ENCODE measurements at places on chromosomes 6 and 20.

DNA sequence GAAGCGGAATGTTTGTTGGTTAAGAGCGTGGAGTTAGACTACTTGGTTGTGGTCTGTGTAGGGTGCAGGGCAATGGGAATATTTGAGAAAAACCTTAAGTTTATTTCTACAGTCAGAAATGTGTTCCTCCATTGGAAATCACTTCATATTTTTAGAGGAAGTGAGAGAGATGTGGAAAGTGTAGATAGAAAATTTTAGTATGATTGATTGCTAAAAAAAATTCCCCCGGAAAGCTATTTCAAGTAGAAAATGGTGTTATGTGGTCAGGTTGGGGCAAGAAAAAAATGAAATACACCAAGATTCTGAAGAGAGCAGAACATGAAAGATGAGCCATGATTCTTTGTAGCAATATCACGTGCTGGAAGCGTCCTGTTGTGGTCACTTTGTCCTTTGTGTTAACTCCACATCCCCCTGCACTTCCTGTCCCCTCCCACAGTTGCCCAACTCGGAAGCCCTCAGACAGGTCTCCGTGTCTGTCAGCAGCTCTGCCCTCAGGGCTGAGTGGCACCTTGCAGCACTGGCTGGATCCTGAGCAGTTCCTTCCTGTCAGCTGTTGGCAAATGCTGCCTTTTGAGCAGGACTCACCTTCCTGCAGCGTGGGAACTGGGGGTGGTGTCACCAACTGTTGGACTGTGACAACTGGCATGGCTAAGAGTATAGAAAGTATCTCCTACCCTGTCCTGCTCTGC lies 137.5 kb upstream of the SLC24A3 start:
- no peak for DNase-seq

GRCh38 chr6:139944131-139944530 lies 569.7 kb upstream of the CITED2 start:
- DNase-seq = peak; percentile 91

DNA sequence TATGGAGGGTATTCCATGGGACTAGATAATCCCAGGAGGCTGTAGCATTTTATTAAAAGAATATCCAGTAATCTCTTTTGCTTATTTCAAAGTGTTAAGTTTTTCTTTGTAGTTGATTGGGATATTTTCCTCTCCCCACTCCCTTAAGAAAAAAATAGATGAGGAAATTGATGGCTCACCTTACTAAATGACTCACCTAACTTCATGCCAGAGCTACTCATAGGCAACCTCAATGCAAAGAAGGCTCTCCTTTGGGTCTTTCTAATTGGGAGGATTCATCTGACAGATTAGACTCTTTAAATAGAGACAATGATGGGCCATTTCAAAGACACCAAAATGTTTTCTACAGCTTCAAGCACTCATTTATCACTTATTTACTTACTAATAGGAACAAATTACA lies 528.5 kb upstream of the BTBD3 start:
- no peak for DNase-seq

GRCh38 chr20:9059931-9060330 lies 9.0 kb upstream of the PLCB4 start:
- no peak for DNase-seq

GRCh38 chr6:80962382-80962781 lies 790.1 kb downstream of the TENT5A start:
- no peak for DNase-seq

- DNase-seq = peak; percentile 9
Observed at GRCh38 chr6:32622545-32623401, 14.4 kb upstream of the HLA-DQA1 start.

- DNase-seq = no peak
Observed at GRCh38 chr6:54286141-54286540, 22.1 kb upstream of the TINAG start.

GRCh38 chr20:37915800-37916570 lies 13.1 kb downstream of the VSTM2L start:
- peak; percentile 93 for DNase-seq

DNA sequence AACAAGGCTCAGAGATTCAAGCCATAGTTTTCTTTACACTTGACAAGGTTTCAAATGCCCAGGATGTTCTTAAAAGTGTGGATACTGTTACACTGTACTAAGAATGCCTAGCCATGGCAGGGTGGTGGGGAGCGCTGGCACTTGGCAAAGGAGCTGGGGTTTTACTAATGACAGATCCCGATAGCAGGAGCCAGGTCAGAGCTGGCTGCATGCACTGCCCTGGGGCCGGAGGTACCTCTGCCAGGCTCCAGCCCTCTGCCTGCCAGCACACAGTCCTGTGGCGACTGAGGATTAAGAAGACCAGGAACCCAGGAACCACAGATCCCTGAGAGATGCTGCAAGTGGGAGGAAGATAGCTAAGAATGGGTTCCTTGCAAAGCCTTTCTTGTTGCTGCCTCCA lies 260.3 kb downstream of the ALDH8A1 start:
- no peak for DNase-seq

DNA sequence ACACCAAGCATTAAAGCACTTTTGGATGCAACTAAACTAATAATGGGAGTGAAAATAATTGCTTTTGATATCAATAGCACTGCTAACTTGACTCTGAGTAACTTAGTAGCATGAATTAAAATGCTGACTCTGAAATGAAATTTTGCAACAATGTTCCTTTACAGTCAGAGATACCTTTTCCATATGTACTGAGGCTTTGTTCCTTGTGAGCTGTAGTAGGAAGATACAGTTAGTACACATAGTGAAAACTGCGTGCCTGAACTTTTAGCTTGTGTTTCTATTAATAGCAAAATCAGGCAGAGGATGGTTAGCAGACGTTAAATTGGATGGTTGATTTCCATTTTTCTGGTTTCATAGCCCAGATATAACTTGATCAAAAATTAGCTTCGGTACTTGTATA lies 18.6 kb downstream of the ADGRG6 start:
- no peak for DNase-seq

DNA sequence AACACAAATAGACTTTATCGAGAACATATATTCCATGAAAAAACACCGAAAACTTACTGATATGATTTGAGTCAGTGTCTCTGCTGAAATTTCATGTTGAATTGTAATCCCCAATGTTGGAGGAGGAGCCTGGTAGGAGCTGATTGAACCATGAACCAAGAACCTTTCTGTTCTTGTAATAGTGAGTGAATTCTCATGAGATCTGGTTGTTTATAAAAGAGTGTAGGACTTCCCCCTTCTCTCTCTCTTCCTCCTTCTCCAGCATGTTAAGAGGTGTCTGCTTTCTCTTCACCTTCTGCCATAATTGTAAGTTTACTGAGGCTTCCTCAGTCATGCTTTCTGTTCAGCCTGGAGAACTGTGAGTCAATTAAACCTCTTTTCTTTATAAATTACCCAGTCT lies 1289.3 kb upstream of the CITED2 start:
- peak; percentile 4 for DNase-seq
